SK-N-MC (cell line): ENCODE measurements at places on chromosomes 2 and 18.

DNA sequence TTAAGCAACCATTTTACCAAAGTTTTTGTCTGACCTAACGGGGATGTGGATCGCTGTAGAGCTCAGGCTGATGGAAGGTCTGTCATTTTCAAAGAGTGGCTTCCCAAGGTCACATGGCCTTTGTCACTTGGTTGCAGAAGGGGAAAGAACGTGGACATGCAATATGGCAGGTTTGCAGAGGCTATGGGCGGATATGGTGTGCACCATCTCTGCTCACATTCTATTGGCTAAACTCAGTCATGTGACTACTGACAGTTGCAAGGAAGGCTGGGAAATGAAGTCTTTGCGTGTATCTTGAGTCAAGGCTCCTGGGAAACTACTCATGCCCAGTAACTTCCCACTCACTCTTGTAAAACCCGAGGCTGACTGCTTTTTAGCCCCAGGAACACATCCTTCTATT lies 96.8 kb downstream of the ST6GAL2 start:
- no peak for DNase-seq

GRCh38 chr18:7904529-7904928 lies 337.4 kb downstream of the PTPRM start:
- no peak for DNase-seq

DNA sequence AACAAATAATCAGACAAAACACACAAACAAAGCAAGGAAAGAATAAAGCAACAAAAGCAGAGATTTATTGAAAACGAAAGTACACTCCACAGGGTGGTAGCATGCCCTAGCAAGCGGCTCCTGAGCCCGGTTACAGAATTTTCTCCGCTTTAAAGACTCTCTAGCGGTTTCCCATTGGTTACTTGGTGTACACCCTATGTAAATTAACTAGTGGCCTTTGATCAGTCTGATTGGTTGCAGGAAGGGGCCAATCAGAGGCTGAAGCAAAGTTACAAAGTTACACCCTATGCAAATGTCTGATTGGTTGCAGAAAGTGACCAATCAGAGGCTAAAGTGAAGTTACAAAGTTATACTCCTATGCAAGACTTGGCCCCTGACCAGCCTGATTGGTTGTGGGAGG lies 242.9 kb downstream of the LDLRAD4 start:
- DNase-seq: no peak

- no peak for DNase-seq
Measured at GRCh38 chr2:224850081-224850480, 133.9 kb upstream of the CCDC195 start.

DNA sequence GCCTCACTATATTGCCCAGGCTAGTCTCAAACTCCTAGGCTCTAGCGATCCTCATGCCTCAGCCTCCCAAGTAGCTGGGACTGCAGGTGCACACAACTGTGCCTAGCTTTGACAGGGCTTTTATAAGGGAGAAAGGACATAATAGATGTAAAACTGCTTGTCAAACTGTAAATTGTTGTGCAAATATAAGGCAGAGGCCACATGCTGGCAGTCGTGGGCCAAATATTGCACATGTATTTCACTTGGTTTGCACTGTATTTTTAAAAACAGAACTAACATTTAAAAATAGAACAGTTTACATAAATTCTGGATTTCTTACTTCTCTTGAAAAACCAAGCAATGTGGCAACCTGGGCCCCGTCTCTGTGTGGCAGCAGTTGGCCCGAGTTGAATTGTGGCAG lies 31.2 kb upstream of the MYO3B start:
- DNase-seq: no peak

DNA sequence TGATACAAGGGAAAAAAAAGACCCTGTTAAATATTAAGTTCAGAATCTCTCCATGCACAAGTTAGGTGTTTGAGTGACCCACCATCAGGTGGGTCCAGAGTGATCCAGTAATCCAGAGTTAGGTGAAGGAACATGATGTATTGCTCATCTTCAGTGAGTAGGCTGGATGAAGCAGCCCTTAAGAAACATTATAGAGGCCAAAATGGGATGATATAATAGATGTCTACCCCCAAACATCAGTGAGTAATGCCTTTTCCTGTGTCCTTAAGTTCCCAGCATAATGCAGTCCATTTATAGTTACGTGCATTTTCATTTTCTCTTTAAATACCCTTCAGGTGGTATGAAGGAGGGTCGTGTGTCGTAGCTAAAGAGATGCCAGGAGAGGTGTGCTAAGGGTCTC lies 89.6 kb downstream of the MAP4K4 start:
- no peak for DNase-seq

GRCh38 chr2:122446761-122447160 lies 691.3 kb downstream of the TSN start:
- DNase-seq: no peak

DNA sequence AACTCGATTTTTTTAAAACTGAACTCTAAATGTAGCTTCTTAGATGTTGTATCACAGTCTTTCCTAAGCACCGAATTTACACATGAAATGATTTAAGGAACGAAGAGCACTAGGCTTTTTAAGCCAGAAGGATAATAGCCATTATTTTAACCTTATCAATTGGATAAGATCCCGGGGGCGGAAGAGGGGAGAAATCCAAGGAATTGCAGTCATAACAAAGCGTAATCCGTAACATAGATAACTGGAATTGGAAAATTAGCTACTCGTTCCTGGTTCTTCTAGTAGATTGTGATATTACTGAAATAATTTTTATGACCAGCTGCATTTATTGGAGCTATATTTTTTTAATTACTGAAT lies 988 bp upstream of the KANSL1L start:
- DNase-seq: no peak

- DNase-seq: no peak
Measured at GRCh38 chr2:200012401-200012800, 57.0 kb downstream of the MAIP1 start.

- DNase-seq: no peak
Measured at GRCh38 chr2:241724975-241725870, 9.2 kb upstream of the D2HGDH start.

DNA sequence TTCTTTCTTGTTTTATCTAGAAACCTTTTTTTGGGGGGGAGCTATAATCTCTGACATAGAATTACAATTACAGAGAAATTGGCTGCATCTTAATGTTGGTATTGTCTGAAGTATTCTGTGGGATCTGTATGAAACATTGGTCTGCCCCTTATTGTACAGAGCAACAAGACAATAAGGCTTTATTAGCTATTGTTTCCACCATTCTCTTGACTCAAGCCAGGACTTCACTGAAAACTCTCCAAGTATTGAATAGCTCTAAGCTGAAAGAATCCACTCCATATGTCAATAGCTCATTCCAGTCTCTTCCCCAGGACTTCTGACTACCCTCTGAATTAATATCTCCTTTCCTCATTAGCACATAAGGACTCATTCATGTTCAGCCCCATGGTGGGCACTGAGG lies 77.8 kb downstream of the RHBDD1 start:
- DNase-seq: no peak

DNA sequence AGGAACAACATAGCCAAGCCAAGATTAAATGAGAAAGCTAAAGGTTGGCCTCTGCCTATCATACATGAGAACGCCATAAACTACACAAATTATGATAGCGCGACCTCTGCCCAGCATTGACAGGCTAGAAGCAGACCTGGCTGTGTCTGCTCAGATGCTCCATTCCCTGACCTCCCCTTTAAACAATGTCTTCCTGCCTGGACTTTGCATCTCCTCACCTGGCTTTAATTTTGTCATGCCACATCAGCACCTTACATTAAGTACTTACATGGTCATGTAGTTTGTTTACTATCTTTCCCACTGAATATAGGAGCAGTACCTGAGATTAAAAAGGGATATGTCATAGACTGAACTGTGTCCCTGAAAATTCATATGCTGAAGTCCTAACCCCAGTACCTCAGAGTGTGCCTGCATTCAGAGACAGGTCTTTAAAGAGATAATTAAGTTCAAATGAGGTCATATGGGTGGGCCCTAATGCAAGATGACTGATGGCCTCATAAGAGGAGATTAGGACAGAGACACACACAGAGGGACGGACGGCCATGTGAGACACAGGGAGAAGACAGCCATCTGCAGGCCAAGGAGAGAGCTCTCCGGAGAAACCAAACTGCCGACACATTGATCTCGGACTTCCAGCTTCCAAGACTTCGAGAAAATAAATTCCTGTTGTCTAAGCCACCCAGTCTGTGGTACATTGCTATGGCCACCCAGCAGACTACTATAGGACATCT lies 103.7 kb downstream of the BIN1 start:
- DNase-seq: no peak

DNA sequence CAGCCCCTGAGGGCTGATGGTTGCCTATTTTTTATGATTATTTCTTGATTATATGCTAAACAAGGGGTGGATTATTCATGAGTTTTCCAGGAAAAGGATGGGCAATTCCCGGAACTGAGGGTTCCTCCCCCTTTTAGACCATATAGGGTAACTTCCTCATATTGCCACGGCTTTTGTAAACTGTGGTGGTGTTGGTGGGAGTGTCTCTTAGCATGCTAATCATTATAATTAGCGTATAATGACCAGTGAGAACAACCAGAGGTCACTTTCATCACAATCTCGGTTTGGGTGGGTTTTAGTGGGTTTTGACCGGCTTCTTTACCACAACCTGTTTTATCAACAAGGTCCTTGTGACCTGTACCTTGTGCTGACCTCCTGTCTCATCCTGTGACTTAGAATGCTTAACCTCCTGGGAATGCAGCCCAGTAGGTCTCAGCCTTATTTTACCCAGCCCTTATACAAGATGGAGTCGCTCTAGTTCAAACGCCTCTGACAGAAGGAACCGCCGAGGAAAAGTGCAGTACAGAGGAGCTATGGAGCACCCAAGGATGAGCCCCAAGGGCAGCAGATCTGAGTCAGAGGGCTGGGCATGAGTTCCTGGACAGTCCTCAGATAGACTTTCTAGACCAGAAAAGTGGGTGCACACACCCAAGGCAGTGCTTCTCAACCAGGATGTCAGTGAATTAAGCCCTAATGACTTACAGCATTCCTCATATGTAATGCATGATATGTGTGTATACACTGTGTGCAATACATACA lies 37.1 kb upstream of the ASAP2 start:
- DNase-seq: no peak

DNA sequence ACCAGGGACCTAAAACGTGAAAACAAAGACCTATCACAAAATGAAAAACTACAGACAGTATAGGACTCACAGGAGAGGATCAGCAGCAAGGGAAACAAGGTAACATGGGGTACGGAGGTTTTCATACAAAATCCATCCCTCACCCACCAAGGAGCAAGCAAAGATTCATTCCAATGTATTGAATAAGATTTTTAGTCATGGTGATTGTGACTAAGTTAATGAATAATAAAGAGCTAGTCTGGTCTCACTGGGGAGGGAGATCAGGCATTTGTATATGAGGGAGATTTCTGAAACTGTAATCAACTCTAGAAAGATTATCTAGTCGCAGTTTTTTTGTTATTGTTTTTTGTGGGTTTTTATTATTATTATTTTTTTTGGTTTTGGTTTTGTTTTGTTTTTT lies 336.5 kb upstream of the MMADHC start:
- DNase-seq: no peak

GRCh38 chr2:199458009-199458805 lies 468 bp upstream of the SATB2 start:
- no peak for DNase-seq

DNA sequence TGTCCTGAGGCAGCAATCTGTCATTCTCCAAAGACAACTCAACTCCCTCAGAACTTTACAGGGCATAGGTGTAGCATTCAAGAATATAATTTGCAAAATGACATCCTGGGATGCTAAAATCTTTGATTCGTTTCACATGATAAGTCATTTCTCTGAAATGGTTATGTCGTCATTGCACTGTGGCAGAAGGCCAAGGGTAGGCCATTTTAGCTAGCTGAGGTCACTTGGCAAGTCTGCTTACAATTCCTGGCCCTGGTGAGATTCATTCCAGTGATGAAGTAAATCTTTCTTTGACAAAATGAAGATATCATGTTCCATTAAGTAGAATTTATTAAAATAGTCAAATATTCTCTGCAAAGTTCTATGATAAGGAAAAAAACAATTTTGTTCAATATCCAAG lies 1410.3 kb upstream of the LRRTM1 start:
- no peak for DNase-seq

DNA sequence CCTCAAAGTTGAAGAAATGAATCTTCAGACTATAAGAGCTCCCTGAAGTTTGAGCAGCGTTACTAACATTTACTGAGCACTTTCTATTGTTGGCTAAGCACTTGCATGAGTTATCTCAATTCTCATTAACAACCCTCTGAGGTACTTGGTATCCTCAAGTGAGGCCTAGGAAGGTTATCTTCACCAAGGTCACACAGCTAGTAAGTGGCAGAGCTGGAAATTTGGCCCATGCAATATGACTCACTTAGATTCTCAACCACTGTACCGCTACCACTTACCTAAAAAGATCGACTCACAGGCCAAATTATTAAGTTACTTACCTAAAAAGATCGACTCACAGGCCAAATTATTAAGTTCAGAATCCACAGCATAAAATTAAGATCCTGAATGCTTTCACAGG lies 8.7 kb upstream of the METAP1D start:
- no peak for DNase-seq

- no peak for DNase-seq
Measured at GRCh38 chr2:202267495-202267894, 1.9 kb downstream of the NOP58 start.

GRCh38 chr2:174874085-174874484 lies 109.8 kb upstream of the CHRNA1 start:
- DNase-seq: no peak

DNA sequence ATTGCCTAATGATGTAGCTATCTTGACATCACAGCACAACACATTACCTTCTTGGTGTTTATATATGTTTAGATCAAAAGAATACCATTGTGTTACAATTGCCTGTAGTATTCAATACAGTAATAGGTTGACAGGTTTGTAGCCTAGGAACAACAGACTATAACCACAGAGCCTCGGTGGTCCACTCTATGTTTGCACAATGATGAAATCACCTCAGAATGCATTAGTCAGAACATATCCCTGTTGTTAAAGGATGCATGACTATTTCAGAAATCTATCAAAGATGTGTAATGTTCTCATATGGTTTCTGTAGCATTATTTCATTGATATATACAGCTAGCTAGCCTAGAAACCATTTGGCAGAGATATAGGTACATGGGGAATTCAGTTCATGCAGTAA lies 8.9 kb downstream of the METTL5 start:
- DNase-seq: no peak

- DNase-seq: no peak
Measured at GRCh38 chr2:53543083-53543482, 224.5 kb upstream of the CHAC2 start.

- DNase-seq: no peak
Measured at GRCh38 chr18:48902023-48902855, 48.5 kb downstream of the SMAD7 start.

DNA sequence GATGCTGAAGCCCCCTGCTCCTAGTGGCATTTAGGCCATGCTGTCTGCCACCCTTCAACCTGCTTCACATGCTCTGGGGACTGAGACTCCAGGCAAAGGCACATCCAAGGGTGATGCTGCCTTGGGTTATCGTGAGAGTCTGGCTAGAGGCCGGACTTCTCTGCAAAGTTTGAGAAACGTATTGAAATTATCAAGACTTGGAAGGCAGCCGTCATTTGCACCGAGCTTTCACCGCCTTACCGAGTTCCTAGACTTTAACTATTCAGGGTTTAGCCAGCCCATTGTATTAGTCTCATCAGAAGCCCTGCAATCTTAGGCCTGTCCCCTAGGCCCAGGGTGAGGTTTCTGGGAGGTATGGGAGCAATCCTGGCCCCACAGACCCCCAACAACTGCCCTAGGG lies 34.0 kb downstream of the RDH14 start:
- DNase-seq: no peak

GRCh38 chr2:128166746-128167353 lies 75.8 kb downstream of the UGGT1 start:
- no peak for DNase-seq
